ENCODE measurements at places on chromosomes 11 and 22.

DNA sequence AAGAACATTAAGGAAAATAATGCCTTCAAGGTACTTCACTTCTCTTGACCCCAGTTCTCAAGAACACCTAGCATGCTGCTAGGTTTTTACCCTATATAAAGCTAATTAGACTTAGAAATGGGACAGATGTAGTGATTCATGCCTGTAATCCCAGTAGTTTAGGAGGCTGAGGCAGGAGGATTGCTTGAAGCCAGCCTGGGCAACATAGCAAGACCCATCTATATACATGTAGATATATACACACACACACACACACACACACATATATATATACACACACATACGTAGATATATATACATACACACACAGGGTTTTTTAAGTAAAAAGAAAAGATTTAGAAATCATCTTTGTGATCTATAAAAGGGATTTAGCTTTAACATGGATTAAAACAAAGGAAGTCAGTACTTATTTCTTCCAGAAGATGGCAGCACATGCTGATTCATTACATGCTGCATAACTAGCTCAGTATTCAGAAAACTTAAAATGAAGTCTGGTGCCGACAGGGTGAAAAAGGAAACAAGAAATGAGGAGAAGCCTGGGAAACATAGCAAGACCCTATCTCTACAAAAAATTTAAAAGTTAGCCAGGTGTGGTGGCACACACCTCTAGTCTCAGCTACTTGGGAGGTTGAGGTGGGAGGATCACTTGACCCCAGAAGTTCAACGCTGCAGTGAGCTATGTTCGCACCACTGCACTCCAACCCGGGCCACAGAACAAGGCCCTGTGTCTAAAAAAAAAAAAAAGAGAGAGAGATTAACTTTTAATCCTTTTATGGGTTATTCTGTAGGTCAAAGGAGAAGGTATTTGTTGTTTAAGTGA, 28.5 kb upstream of the RBX1 start:
- no peak for DNase-seq

GRCh38 chr11:106463154-106463553, 385.7 kb downstream of the AASDHPPT start:
- DNase-seq: no peak

GRCh38 chr11:81792416-81792815, 941.2 kb downstream of the FAM181B start:
- no peak for DNase-seq

- no peak for DNase-seq
Observed at GRCh38 chr11:132318421-132319157, 948.2 kb downstream of the NTM start.

DNA sequence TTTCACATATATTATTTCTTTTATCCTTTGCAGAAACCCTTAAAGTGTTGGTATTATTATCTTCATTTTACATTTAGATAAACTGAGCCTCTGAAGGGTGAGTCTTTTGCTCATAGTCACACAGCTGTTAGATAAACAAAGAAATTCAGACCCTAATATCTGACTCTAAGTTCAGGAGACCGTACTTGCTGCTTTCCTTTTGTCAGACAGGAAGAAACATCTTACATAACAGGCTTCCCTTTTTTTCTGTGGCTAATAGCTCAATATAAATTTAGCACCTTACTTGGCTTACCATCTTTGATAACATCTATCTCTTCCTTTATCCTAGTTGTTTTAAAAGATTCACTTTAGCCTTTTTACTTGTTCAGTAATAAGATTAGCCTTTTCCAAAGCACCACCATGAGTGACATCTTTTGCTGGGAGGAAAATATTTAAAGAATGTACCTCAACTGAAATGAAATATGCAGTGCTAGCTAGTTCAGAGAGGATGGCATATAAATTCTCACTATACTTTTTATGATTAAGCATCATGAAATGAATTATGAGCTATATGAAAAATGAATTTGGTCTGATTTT, 128.6 kb downstream of the WNT11 start:
- DNase-seq: no peak

DNA sequence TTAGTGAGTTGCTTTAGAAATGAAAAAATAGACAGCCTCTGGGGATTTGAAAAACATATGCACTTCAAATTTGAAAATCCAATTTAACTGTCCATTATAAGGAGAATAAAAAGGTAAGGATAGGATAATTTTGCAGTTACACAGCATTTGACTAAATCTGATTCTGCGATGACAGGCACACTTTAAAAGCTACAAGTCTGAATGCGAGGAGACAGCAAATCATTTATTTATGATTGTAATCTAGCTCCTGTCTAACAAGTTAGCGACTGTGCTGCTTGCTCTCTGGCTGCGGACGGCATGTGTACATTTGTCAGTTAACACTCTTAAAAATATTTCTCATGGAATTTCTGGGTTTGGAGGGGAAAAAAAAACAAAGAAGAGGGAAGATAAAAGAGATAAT, 514.8 kb downstream of the MN1 start:
- no peak for DNase-seq

DNA sequence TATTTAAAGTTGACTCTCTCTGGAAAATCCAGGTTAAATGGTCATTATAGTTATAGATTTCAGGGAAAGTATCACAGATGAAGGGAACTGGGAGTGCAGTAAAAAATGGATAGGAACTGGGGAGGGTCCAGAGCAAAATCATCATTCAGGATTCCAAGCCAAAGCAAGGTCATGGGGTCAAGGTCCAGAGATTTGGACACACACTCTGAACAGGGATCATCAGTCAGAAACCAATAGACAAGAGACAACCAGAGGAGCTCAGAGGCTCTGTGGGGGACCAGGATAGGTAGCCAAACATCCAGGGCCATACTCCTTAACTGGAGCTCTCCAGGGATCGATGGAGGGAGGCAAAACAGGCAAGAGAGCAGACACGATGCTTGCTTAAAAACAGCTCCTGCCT, 27.3 kb upstream of the PSMA1 start:
- DNase-seq: no peak

DNA sequence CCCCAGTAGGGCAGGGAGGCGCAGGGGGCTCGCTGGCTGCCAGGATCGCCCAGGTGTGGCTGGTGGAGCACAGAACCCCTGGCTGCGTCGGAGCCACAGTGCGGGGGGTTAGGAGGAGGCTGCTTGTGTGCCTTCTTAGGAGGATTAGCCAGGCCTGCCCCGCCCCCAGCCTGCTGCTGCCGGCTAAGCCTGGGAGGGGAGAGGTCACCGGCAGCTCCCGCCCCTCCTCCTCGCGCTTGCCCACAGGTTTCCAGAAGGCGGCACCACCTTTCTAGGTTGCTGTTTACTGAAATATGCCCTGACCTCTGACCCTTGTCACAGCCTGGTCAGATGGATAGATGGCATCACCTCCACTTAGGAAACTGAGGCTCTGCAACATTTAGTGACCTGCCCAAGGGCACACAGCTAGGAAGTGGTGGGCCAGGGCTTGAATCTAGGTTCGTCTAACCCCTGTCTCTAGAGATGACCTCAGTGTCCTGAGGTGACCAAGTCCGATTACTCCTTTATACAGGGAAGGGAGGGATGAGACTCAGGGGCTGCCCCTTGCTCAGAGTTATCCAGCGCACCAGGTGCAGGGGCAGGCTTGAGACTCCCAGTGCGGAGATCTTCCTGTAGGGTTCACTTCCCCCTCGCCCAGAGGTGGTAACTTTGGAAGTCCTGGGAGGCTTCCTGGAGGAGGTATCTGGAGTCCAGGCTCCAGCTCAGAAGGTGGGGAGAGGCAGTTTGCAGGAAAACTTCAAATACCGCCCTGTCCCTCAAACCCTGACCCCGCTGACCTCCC, 44.0 kb downstream of the MYO7A start:
- DNase-seq: no peak

DNA sequence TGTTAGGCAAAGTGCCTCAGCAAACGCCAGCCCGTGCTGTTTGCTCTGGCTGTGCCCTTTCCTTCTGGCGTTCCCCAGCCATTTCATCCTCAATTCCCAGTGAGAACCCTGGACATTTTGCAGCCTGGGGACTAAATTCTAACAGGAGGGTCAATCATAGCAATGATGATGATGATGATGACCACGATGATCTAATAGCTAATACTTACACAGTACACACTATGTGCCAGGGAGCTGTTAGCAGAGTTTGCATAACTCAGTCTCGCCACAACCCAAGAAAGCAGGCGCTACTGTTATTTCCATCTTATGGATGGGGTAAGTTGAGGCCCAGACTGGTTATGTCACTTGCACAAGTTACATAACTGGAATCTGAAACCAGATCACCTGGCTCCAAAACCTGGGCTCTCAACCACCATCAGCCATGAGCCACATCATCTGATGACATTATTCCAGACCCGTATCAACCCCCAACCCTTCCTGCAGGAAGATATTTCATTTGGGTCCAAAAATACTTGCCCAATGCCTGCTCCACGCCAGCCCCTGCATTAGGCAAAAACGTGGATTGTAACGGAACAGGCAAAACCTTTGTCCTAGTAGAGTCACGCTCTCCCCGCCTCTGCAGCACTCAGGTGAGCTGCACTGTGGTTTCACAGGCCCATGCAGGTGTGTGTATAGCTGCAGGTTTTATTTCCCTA, 132.6 kb upstream of the SERPIND1 start:
- no peak for DNase-seq

- DNase-seq: no peak
Observed at GRCh38 chr22:41909310-41910049, 5.4 kb downstream of the SHISA8 start.

GRCh38 chr22:37260901-37261336, 16.9 kb upstream of the RAC2 start:
- peak; percentile 68 for DNase-seq
